Uterus (tissue), 4 donors: ENCODE measurements at places on chromosomes 7 and 10.

DNA sequence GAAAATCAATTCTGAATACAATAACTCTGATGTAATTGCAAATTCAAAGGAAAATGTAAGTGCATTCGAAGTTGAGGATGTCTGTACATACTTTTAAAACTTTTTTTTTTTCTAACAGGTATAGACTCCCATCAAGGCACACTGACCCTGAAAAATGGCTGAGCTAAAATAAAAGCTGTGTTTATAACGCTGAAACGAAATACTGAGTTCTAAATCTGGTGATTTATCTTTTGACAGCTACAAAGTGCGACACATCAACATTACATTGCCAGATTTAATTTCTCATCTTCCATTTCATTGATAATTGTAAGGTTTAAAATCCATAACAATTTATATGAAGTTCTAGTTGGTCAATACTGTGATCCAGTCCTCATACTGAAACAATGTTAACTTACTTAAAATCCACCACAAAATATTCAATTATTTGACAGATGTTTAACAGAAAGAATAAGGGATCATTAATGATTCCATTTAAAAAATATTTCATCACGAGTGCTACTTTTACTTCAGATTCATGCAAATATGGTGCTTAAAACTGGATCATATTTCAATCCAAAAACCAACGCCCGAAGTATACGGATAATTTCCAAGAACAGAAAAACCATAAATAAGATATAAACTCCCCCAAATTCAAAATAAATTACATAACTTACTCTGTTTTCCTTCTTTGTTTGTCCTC is 1.4 kb downstream of the RAB11FIP2 start:
- no peak for DNase-seq

DNA sequence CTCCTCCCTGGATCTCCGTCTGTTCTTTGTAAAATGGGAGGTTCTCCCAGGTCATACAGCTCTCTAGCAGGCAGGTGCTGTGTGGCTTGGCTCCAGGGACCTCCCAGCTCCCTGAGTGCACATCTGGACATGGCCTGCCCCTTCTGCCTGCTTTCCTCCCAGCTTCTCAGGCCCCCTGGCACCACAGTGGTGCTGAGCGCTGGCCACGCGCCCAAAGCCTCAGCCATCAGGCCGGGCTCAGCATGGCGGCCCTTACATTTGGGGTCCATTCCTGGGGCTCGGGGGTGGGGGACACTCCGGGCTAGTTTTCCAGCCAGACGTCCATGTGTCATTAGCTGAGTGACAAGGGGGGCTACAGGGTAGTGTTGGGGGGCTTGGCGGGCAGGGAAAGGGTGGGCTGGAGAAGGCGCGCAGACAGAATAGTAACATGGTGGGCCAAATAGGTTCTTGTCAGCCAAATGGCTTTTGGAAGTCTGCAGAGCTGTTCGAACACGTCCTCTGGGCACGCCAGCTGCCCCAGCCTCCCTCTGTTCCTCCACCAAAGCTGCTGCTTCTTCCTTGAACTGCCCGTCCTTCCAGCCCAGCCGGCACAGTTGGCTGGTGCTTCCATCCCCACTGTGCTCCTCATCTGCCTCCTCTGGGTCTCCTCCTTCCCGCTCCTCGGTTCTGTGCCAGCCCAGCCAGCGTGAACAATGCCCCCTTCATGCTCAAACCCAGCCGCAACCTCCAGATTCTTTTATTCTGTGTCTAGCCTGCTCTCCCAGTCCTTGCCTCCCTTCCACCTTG is 65.9 kb downstream of the GOLGA7B start:
- DNase-seq: no peak

GRCh38 chr7:25358926-25359325 is 130.6 kb upstream of the NPVF start:
- DNase-seq: no peak

DNA sequence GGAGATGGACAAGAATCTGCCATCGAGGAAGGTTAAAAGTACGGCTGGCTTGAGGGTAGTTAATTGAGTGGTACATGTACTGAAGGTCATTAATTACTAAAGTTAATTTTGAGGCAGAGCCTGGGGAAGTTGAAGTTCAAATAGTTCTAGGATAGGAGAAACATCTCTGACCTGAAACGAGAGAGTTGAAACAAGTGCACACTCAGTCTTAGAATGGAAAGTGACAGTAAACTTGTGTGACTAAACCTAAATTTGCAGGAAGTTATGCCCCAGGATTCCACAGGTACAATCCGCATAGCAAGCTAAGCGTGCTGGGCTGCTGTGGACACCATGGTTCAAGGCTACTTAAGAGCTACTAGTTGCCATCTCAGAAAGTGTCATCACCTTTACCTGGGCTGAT is 209.9 kb downstream of the CHCHD3 start:
- no peak for DNase-seq
